ENCODE measurements at places on chromosomes 2 and 18. TPM values are rescaled to one million over a fixed set of nuclear protein-coding genes. Genes with fewer than 3 reads are reported as not detected.

GRCh38 chr2:63500398-63500797 lies 87.9 kb downstream of the WDPCP start:
- no peak overlapping the region for H3K27ac ChIP-seq
- no peaks in the 10 kb centered on the region for H3K4me1 ChIP-seq
- H3K36me3 ChIP-seq: no peaks in the 10 kb centered on the region
- H3K4me3 ChIP-seq: no peak overlapping the region

DNA sequence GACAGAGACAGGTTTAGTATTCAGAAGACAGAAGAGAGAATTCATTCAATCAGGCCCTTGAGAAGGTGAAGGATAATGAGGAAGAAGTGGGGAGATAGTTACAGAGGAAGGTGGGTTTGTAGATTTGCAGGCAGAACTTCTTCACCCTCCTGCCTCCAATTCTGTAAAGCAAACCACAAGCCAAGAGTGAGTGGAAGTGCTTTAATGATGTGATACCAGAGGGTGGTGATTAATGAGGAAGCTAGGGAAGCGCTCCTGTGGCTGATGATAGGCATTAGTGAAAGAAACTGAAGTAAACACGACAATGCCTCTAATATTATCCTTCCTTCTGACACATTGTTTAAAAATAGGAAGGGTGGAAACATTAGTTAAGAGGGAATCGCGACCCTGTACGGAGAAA lies 78.2 kb downstream of the CAPN13 start:
- H3K27me3 ChIP-seq: 0 out of 2 replicates have a peak, but pooled peaks cover 13% of the 10 kb centered on the region
- H3K4me3 ChIP-seq: no peak overlapping the region
- H3K36me3 ChIP-seq: no peaks in the 10 kb centered on the region
- H3K4me1 ChIP-seq: no peaks in the 10 kb centered on the region
- DNase-seq: no peak
- no peak overlapping the region for H3K27ac ChIP-seq

- H3K4me1 ChIP-seq: no peaks in the 10 kb centered on the region
- DNase-seq: no peak
- H3K36me3 ChIP-seq: peaks cover 14% of the 10 kb centered on the region
- H3K27ac ChIP-seq: no peak overlapping the region
- H3K4me3 ChIP-seq: no peak overlapping the region
Measured at GRCh38 chr18:58698701-58699193, 27.5 kb downstream of the MALT1 start.

DNA sequence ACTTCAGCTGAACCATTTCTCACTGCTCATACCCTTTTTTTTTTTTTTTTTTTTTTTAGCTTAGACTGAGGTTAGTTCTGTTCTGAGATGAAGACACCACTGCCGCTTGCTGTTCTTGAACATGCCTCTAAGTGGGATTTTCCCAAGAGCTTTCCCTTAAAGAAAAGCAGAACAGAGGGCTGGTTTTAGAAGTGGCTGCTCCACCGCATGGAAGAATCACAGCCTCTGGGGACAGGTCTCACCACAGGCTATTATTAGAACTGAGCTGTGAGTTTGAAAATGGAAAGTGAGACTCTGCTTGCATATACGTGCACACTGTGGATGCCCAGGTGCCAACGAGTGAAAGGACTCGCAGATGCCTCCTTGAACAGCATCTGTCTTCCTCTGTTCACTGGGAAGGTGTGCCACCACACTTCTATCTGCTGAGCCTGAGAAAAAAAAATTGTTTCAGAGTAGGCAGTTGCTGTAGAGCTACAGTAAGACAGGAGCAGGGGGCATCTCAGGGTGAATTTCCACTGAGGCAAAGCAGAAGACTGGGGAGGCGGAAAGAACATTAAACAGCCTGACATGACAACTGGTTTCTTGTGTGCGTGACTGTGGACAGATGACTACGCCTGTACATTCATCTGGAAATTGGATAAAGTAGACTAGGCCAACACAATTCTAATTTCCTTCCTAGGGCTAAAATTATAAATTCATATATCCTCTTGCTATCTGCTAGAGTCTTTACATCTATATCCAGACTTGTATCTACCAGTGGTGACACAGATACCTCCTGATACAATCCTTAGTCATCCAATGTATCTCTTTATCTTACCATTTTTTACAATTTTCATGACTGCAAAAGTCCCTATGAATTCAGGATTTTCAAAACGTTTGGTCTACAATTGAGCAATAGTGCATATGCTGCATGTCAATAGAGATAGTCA lies 1045.7 kb upstream of the CELF4 start:
- no peak overlapping the region for H3K27ac ChIP-seq
- H3K27me3 ChIP-seq: no peaks in the 10 kb centered on the region
- no peaks in the 10 kb centered on the region for H3K4me1 ChIP-seq
- no peak overlapping the region for H3K4me3 ChIP-seq
- no peaks in the 10 kb centered on the region for H3K36me3 ChIP-seq

The POTEJ gene
- not detected for total RNA-seq

All from SJSA1 (cell line).